Renal pelvis (tissue), 12 donors: ENCODE measurements at places on chromosomes 12 and 14. TPM values are rescaled to one million over a fixed set of nuclear protein-coding genes. Genes with fewer than 3 reads are reported as not detected.

DNA sequence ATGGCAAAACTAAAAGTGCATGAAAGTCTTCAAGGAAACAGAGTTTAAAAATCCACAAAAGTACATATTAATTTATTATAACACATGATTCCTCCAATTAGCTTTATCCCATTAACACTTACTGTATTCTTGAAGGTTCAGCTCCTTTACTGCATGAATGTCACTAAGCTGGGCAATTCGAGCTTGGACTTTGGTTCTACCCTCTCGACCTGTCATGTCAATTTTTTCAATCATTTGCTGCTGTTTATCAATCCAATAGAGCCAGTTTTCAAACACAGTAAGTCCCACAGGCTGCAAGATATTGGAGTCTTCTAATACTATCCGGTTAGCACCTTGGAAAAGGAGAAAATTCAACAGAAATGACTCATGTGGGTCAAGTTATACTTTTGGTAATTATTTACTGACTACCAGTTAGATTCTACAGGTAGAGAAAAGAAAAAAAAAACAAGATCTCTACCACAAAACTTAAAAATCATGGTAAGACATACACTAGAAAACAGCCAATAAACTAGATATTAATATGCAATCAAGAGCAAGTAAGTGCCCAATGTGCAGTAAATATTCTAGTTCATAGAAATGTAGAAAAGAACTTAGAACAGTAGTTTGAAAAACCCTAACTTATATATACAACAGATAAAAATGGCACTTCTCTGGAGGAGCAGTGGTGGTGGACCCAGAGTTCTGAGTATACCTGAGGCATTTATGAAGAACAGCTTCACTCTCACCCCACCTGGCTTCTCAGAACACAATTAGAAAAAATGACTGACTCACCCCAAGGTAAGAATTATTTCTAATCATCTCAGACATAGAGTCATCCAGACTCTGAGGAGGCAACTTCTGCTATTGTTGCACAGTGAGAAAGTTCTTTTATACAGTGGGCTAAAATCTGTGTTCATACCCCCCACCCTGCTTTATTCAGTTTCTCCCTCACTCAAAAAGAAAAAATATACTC is 67.7 kb downstream of the BCL2L14 start:
- DNase-seq, result no peak

The GPR132 gene
- 1.1 TPM for polyA plus RNA-seq

GRCh38 chr12:100229036-100229635 is 28.5 kb downstream of the ACTR6 start:
- DNase-seq, result no peak

- DNase-seq, result peak; percentile 44
These were observed 56.5 kb downstream of the GTF2A1 start for GRCh38 chr14:81164167-81164774.

GRCh38 chr12:91841822-91842221 is 303.8 kb downstream of the BTG1 start:
- no peak for DNase-seq

- DNase-seq, result no peak
These were observed 12.3 kb upstream of the SLC35E3 start for GRCh38 chr12:68733661-68734071.

DNA sequence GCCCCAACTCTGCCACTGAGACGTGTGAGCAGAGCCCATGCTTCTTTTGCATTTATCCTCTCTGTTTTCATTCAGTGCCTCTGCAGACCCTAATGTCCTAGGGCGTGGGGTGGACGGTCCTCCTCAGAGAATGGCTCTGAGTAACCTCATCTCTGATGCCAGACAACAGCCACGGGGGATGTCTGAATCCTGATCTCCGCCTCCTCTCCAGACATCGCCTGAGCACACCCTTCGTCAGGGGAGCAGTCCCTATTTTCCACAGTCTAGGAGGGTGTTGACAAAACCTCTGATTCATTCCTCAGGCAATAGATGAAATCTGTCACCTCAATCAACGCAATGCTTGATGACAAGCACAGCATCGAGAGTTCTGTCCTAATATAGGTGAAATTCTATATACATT is 109.2 kb upstream of the DYRK2 start:
- no peak for DNase-seq

GRCh38 chr12:105888696-105889095 is 250.1 kb downstream of the NUAK1 start:
- DNase-seq, result no peak

- DNase-seq, result peak; percentile 57
These were observed 58.2 kb downstream of the DICER1 start for GRCh38 chr14:95098984-95099599.

- DNase-seq, result no peak
These were observed 925 bp upstream of the NANOG start for GRCh38 chr12:7788294-7788660.

DNA sequence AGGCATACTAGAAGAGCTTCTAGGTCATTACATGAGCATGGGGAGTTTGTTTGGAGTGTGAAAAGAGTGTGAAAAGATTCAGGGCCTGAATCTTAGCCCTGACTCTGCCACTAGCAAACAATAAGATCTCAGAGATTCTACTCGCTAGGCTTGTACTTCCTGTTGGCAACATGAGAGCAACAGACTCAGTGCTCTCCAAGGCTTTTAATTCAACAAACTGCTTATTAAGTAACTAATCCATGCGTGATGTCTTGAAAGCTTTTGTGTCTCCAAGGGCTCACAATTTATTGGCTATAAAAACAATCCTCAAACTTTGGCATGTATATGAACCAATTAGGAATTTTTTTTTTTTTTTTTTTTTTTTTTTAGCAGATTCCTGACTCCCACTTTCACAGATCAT is 105.1 kb downstream of the STXBP6 start:
- no peak for DNase-seq

DNA sequence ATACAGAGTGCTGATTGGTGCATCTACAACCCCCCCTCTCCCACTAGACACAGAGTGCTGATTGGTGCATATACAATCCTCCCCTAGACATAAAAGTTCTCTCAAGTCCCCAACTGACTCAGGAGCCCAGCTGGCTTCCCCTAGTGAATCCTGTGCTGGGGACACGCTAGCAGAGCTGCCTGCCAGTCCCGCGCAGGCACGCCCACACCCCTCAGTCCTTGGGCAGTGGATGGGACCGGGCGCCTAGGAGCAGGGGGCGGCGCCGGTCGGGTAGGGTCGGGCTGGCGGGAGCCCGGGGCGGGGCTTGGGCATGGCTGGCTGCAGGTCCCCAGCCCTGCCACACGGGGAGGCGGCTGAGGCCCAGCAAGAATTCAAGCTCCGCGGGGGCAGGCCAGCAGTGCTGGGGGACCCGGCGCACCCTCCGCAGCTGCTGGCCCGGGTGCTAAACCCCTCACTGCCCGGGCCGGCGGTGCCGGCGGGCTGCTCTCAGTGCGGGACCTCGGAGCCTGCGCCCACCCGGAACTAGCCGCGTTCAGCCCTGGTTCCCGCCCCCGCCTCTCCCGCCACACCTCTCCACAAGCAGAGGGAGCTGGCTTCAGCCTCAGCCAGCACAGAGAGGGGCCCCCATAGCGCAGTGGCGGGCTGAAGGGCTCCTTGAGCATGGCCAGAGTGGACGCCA is 64.3 kb upstream of the DDHD1 start:
- DNase-seq, result no peak

The REC8 gene
- 80.8 TPM for polyA plus RNA-seq

GRCh38 chr12:126451809-126452208 is 1386.6 kb downstream of the AACS start:
- no peak for DNase-seq

The LIN7A gene
- 22.4 TPM for polyA plus RNA-seq

DNA sequence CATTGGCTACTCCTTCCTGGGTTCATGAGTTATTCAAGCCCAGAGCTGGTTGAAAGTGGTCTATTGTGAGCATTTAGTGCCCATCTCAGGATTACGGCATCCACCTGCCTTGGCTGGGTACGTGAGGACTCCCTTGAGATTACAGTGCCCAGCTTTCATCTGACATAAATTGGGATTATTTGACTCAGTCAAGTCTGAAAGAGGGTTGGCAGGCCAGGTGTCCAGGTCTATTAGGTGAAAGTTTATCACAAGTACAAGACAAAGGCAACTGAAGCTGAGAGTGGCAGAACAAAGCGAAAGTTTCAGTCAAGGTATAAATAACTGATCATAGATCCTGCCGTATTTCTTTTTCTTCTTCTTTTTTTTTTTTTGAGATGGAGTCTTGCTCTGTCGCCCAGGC is 84.6 kb upstream of the ATF7IP start:
- no peak for DNase-seq

- DNase-seq, result no peak
These were observed 27.5 kb upstream of the PLEKHG7 start for GRCh38 chr12:92675092-92675865.

GRCh38 chr14:51328064-51328771 is 88.2 kb downstream of the TMX1 start:
- no peak for DNase-seq

The KRT82 gene
- polyA plus RNA-seq, result not detected

- no peak for DNase-seq
These were observed 266.7 kb downstream of the ALG10 start for GRCh38 chr12:34288963-34289345.

DNA sequence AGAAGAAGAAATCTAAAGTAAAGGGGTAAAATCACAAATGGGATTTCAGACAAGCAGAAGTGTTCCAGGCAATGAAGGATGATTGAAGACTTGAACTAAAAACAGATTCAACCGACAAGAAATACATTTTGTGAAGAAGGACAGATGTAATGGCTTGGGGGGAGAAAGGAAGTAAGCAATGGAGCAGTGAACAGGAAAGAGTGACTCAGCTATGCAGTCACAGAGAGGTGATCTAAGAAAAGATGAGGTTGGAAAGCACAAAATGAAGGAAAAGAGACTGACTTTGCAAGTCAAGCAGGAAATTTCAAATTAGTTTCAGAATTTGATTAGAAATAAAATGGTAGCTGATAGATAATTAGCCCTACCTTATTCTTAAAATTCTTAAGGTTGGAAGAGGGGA is 66.5 kb downstream of the PUS7L start:
- no peak for DNase-seq

The TAS2R9 gene
- polyA plus RNA-seq, result not detected

DNA sequence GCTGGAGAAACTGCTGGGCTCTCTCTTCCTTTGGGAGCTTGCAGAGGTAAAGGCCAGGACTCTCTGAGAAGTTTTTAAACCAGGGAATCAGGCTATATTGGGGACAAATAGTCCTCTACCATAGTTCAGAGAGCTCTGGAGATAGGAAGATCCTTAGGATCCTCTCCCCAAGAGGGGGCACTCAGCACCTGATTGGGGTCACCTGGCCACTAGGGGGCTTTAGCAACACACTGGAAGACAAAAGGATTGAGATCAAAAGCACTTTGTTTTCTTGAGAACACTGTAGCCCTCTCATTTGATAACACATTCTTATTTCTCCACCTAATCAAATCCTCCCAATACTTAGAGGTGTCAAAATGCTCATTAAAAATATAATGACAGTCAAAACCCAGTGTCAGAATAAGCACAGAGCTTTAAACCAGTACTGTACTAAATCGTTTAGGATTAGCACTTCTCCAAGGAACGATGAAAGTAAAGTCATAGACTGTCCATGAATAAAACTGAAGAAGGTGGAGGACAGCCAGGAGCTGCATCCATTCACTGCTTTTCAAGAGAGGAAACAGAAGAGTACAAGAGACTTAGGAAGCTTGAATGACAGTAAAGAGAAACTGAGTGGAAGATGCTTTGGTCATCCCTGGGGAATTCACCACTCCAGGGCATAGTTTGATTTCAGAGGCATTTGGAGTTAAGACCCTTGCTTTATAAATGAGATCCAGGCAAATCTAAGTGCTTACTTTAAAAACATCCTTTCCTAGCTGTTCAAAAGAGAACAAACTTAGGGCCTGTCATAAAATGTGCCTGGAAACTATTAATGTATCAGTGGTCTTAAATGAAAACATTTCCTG is 26.5 kb downstream of the BMP4 start:
- DNase-seq, result no peak

The HOTAIR gene
- 1.5 TPM for polyA plus RNA-seq

The KIF5A gene
- 0.41 TPM for polyA plus RNA-seq

DNA sequence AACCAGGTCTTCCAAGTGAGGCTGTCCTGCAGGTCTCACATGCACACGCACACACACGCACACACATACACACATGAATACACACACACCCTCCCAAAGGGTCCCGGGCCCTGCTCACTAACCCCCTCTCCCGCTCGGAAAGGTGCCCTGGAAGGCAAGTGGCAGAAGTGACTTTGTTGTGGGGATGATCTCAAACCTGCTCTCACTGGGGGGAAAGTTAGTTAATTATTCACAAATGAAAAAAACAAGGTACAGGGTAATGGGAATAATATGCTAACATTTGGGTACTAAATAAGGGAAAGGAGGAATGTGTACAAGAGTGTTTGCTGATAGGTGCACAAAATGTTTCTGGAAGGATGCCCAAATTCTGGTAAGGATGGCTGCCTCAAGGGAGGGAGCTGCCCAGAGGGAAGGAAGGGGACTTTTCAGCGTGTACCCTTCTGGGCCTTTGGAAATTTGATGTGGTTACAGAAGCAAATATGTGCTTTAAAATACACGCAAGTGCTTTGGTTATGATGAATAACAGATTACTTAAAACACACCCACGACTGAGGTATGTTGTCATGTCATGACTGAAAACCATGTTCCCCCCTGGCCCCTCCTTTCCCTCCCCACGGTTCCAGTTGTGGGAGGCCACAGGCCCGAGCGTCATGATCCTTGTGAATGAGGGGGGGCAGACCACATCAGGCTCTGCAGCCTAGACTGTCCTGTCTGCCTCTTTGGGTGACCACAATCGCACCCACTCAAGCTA is 43.3 kb upstream of the PLEKHG6 start:
- peak; percentile 69 for DNase-seq

GRCh38 chr12:119374635-119375034 is 40.1 kb downstream of the CCDC60 start:
- no peak for DNase-seq

The MMP19 gene
- 0.77 TPM for polyA plus RNA-seq

GRCh38 chr12:51218607-51219161 is 822 bp upstream of the POU6F1 start:
- no peak for DNase-seq

DNA sequence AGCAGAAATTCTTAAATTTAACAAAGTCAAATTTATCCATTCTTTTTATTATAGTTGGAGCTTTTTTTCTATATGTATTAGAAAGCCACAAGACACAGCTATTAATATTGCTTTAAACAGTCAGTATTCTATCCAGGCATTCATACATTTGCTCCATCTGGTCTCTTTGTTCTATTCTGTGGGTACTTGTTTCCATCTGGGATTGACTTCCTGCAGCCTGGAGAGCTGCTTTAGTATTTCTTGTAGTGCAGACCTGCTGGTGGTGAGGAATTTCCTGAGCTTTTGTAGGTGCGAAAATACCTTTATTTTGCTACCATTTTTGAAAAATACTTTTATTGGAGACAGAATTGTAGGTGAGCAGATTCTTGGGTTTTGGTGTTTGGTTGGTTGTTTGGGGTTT is 29.0 kb downstream of the CCDC60 start:
- DNase-seq, result no peak

- no peak for DNase-seq
These were observed 6.6 kb upstream of the LRP6 start for GRCh38 chr12:12273291-12273957.

GRCh38 chr14:90905531-90905930 is 89.3 kb upstream of the TTC7B start:
- DNase-seq, result no peak

The TSPAN9 gene
- 86.6 TPM for polyA plus RNA-seq

The LMNTD1 gene
- polyA plus RNA-seq, result not detected

- DNase-seq, result no peak
These were observed 172.7 kb upstream of the C14orf180 start for GRCh38 chr14:104406831-104407230.

GRCh38 chr12:3885277-3886094 is 12.3 kb upstream of the PARP11 start:
- DNase-seq, result peak; percentile 73

The CISTR gene
- not detected for polyA plus RNA-seq

The CLEC2D gene
- polyA plus RNA-seq, result 29.8 TPM

- no peak for DNase-seq
These were observed 57.4 kb downstream of the PAPOLA start for GRCh38 chr14:96559571-96559970.
